ENCODE measurements at places on chromosomes 6 and 20. TPM values are rescaled to one million over a fixed set of nuclear protein-coding genes. Genes with fewer than 3 reads are reported as not detected.

Gene FNDC11
- polyA plus RNA-seq, result not detected

Gene C20orf144
- 0.23 TPM for polyA plus RNA-seq

Gene TRAPPC3L
- not detected for polyA plus RNA-seq

Gene RHAG
- not detected for polyA plus RNA-seq

Gene BPIFB2
- polyA plus RNA-seq, result not detected

Gene LY6G6C
- polyA plus RNA-seq, result not detected

Gene ZNF165
- polyA plus RNA-seq, result 5.0 TPM

Gene SEL1L2
- polyA plus RNA-seq, result not detected

Gene ENPP3
- not detected for polyA plus RNA-seq

Gene ULBP3
- not detected for polyA plus RNA-seq

Gene REM1
- polyA plus RNA-seq, result not detected

Gene AHI1
- 5.5 TPM for polyA plus RNA-seq

Gene TRIM10
- polyA plus RNA-seq, result not detected

Gene PTK6
- 0.15 TPM for polyA plus RNA-seq

Gene CPXM1
- polyA plus RNA-seq, result 0.78 TPM

Gene EEF1A2
- not detected for polyA plus RNA-seq

Gene TPD52L1
- not detected for polyA plus RNA-seq

Gene ALDH8A1
- 0.09 TPM for polyA plus RNA-seq

Gene PBOV1
- polyA plus RNA-seq, result not detected

Gene MRPL18
- 170 TPM for polyA plus RNA-seq

Gene CASS4
- not detected for polyA plus RNA-seq

Gene TREM2
- not detected for polyA plus RNA-seq

Gene TMEM63B
- 4.3 TPM for polyA plus RNA-seq

Gene FAM83C
- not detected for polyA plus RNA-seq

Gene DPPA5
- not detected for polyA plus RNA-seq

Gene FBXO5
- polyA plus RNA-seq, result 62.2 TPM

Gene CRISP2
- polyA plus RNA-seq, result not detected

Gene TCP11
- not detected for polyA plus RNA-seq

Gene NKX2-2
- not detected for polyA plus RNA-seq

Gene B3GAT2
- 1.2 TPM for polyA plus RNA-seq

Gene PSORS1C1
- not detected for polyA plus RNA-seq

Gene SRMS
- not detected for polyA plus RNA-seq

Gene PRKN
- polyA plus RNA-seq, result not detected

Gene ECT2L
- 0.02 TPM for polyA plus RNA-seq

Gene HLA-DOB
- polyA plus RNA-seq, result 27.4 TPM

Gene MLN
- not detected for polyA plus RNA-seq

Data from GM12878 (cell line).